ENCODE measurements at places on chromosomes 13 and 19.

DNA sequence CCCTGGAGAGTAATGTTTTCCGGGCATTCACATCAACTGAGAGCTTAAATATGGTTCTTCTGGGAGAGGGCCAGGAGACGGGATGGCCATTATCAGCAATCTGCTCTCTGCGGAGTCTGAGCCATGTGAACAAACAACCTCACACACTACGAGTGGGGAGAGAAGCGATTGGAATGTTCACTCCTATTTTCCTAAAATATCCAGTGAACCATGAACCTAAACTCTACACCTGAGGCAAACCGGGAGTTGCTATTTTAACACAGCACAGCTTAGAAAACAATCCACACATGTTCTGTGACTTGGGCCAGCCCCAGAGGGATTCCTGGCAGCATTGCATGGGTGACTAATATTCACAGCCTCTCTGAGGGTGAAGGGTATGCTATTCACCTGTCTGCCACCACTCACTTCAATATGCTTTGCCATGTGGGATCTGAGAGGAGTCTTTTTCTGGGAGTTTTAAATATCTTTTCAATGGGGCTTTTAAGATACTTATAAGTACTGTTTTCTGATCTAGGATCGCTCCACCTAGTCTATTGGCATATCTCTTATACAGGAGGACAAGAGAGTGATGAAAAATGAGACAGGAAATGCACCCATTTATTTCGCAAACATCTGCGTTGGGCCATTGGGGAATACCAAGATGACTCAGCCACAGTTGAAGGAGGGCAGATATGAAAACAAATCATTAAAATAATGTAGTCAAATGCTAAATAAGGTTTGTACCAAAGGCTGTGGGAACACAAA lies 72.6 kb upstream of the SERP2 start:
- peak; percentile 47 for DNase-seq

DNA sequence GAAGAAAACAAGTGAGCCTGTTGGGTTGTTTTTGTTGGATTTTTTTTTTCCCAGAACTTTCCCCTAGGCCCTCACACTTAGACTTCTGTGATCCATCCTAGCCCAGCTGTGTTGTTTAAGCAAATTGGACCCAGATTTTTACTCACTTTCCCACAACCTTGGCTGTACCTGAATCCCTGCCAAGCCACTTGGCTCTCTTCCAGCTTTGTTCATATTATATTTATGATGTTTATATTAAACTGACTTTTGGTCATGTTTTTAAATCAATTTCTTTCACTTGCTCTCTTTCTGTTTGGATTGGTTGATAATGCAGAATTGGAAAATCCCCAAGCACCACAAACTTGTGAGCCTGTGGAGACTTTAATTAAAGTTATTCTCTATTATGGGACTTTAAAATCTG lies 16.6 kb downstream of the OLFM4 start:
- DNase-seq: no peak

- DNase-seq: no peak
Measured at GRCh38 chr13:79307433-79307861, 98.6 kb downstream of the RBM26 start.

DNA sequence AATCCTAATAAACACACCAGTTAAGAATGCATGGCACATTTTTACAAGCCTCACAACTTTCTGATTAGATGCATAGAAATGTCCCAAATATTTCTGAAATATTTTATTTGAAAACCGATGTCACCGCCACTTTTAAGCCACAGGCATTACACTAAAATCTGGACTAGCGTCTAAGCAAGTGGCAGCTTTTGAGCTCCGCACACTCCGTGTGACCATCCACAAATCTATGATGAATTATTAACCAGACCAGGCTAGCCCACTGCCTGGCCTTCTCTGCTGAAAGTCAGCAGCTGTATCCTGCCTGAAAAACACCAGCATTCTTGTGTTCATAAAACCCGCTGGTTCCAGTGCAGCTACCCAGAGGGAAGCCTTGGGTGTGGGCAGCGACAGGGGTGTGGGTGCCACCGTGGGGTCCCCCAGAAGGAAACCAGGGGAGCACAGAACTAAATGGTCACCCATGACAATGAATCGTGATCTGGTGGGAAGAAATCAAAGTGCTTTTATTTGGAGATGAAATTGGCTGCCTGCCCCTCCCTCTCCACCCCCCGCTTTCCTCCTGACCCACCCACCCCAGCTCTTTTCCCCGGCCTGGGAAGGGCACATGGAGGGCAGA lies 13.8 kb downstream of the RASA3 start:
- no peak for DNase-seq

DNA sequence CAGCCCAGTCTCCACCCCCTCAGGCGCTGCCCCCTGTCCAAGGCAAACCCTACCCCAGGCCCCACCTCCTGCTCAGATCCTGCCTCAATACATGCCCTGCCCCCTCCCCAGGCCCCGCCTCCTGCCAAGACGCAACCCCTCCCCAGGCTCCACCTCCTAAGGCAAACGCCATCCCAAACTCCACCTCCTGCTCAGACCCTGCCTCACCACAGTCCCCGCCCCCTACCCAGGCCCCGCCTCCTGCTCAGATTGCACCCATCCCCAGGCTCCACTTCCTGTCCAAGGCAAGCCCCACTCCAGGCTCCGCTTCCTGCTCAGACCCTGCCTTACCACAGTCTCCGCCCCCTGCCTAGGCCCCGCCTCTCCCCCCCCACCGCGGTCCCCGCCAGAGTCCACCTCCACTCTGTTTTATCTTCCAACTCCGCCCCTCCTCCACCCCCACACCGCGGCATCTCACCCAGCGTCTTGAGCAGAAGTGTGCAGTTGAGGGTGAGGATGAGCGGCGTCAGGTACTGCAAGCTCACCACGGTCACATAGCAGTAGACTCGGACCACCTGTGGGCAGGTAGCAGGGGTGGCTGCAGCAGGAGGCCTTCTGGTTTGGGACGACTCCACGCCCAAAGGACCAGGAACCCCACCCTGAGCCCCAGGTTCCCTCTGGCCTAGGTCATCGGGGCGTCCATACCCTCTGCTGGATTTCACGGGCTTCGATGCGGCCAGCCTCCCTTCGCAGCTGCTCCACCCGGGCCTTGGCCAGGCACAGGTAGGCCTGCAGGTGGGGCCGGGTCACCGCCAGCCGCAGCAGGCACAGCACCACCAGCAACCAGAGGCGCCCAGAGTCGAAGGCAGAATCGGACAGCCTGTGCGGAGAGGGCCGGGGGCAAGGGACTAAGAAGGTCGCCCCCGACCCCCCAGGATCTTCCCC lies 17.7 kb downstream of the TMEM161A start:
- no peak for DNase-seq

GRCh38 chr19:49231804-49232203 lies 74.2 kb downstream of the TRPM4 start:
- DNase-seq: no peak

GRCh38 chr13:27942972-27943371 lies 23.2 kb downstream of the PDX1 start:
- no peak for DNase-seq

- DNase-seq: no peak
Measured at GRCh38 chr13:30818323-30818960, 83.1 kb downstream of the ALOX5AP start.

Measured in NCI-H2107 (cell line).